ENCODE measurements at places on chromosomes 3 and 15. TPM values are rescaled to one million over a fixed set of nuclear protein-coding genes. Genes with fewer than 3 reads are reported as not detected.

GRCh38 chr15:40755812-40756208, 756 bp upstream of the RMDN3 start:
- DNase-seq: no peak

DNA sequence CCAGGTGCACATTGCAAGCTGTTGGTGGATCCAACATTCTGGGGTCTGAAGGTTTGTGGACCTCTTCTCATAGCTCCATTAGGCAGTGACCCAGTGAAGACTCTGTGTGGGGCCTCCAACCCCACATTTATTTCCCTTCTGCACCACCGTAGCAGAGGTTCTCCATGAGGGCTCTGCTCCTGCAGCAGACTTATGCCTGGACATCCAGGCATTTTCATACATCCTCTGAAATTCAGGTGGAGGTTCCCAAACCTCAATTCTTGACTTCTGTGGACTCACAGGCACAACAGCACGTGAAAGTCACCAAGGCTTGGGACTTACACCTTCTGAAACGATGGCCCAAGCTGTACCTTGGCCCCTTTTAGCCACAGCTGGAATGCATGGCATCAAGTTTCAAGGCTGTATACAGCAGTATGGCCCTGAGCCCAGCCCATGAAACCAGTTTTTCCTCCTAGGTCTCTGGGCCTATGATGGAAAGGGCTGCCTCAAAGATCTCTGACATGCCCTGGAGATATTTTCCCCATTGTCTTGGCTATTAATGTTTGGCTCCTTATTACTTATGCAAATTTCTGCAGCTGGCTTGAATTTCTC, 30.2 kb downstream of the CLDN1 start:
- DNase-seq: no peak

DNA sequence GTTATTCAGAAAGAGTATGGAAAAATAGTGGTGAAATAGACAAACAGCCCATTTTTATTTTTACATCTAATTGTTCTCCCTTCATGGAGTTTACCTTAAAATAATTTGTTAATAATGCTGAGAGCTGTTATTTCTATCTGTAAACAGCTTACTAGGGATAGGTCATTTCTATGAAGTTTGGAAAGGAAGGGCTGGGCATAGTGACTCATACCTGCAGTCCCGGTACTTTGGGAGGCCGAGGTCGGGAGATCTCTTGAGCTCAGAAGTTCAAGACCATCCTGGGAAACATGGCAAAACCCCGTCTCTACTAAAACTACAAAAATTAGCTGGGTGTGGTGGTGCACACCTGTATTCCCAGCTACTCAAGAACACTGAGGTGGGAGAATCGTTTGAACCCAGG, 624.3 kb upstream of the LMCD1 start:
- DNase-seq: no peak

DNA sequence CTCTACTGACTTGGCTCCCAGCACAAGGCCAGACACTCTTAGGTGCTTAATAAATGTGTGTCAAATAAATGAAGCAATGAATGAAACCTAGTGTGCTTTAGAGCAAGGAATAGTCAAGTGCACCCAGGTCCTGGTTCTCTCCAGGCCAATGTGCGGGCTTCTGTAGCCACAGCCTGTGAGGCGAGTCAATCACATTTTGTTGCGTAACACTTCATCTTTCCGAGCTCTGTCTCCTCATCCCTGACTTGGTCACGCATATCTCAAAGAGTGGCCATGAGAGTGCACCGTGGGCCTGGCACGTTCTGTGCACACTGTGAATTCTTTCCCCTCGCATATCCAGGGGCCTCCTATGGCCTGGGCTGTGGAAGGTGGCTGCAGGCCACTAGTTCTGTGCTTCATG, 11.4 kb upstream of the SH3GL3 start:
- DNase-seq: no peak

DNA sequence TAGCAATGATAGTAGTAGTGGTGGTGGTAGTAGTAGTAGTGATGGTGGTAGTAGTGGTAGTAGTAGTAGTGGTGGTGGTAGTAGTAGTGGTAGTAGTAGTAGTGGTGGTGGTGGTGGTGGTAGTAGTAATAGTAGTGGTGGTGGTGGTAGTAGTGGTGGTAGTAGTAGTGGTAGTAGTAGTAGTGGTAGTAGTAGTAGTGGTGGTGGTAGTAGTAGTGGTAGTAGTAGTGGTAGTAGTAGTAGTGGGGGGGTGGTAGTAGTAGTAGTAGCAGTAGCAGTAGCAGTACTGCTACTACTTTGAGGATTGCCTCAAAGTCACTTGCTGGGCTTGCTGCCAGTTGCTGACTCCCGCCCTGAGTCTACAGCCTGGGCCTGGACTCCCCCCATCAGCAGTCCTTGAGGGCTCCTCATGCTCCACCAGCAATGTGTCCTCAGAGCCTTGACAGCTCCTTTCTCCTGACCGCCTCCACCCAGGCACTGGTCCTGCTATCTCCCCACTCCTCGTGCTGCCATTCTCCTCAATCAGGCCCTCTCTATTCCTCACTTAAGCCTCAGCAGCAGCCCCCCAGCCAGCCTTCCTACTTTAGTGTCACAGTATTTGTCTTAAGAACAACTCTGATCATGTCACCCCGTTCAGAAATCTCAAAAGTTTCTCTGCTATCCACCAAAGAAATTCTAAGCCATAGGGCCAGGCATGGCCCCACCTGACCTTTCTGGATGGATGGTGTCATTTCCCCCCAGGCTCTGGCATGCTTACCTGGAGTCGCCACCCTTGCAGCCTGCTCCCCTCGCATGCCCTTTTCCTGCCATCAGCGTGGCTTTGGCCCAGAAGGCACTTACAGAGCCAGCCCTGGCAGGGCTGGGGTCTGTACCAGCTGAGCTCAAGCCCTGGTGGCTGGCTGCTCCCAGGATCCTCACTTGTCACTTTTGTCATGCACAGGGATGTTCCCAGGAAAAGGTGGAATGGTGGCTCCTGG, 45.6 kb downstream of the DLEC1 start:
- DNase-seq: peak; percentile 72

The RAD51 gene
- polyA plus RNA-seq: 2.7 TPM

The SH2D7 gene
- not detected for polyA plus RNA-seq

The GOLGA8J gene
- polyA plus RNA-seq: not detected
